ENCODE measurements at places on chromosomes 5 and 9. TPM values are rescaled to one million over a fixed set of nuclear protein-coding genes. Genes with fewer than 3 reads are reported as not detected.
A peak's percentile ranks its signal among the peaks of the same experiment; 100 is the strongest.

Gene GADD45G
- total RNA-seq, result 5.5 TPM

Gene OTP
- total RNA-seq, result not detected

Gene PDLIM4
- total RNA-seq, result 0.93 TPM

Gene SLC6A3
- total RNA-seq, result not detected

DNA sequence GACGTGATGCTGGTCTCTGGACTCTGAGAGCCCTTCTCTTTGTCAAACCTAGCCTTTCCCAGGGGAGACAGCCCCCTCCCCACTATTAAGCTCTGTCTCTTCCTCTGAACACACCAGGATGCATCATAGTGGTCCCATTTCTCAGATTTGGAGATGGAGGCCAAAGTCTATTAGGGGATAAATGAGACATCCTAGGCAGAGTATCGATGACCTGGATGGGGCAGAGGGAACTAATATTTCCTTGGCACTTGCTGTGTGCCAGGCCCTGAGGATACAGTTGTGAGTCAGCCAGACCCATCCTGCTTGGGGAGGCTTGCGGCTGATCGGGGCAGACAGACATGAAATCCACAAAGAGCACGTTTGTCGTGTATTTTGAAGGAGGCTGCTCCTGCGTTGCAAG lies 5.2 kb downstream of the DNM1 start:
- peaks cover 49% of the 10 kb centered on the region for H3K4me1 ChIP-seq
- H3K27me3 ChIP-seq, result no peaks in the 10 kb centered on the region
- no peak overlapping the region for H3K4me3 ChIP-seq
- no peaks in the 10 kb centered on the region for H3K36me3 ChIP-seq
- H3K27ac ChIP-seq, result peak overlapping the region; percentile 68
- DNase-seq, result no peak

Data from liver (tissue), 10 donors.